ENCODE measurements at places on chromosomes 5 and 9.

DNA sequence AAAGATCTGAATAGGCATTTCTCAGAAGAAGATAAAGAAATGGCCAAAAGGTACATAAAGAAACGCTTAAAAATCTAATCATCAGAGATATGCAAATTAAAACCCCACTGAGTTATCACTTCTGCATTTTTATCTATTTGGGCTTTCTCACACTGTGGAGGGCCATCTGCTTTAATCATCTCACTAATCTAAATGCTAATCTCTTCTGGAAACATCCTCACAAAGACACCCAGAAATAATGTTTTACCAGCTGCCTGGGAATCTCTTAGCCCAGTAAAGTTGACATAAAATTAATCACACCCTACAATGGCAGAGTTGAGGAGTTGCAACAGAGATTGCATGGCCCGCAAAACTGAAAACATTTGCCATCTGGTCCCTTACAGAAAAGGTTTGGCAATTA lies 407.9 kb upstream of the CYLC2 start:
- DNase-seq: no peak

DNA sequence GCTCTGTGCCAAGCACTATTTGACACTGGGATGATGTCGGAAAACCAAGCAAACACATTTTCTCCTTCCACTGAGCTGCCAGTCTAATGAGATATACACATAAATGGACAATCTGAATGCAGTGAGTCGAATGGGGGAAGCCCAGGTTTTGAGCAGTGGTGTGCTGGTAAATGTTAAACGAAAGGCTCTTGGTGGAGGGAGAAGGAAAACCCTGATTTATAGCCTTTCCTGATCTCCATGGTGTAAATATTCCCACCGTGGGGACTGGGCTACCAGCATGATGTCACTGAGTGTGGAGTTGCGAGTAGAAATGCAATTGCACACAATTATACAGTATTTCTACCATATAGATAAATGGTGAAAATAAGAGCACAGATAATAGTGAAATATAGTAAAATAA lies 5.0 kb upstream of the GSN start:
- peak; percentile 42 for DNase-seq

DNA sequence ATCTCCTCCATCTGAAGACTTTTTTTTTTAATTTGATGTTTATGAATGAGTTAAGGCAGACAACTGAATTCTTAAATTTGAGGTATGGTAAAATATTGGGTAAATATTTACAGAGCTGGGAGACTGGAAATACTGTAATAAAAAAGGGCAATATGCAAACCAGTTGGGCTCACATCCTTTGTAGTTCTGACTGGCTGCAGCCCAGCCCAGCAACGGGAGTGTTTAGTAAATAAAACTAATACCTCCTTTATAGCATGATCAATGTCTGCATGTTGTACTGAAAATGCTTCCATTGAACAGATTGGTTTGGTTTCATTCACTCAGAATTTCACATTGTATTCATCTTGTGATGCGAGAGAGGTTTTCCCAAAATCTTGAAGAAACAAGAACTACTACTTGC lies 365.0 kb downstream of the DMRT2 start:
- DNase-seq: no peak

GRCh38 chr9:117523531-117524153 lies 108.8 kb upstream of the ASTN2 start:
- DNase-seq: no peak

DNA sequence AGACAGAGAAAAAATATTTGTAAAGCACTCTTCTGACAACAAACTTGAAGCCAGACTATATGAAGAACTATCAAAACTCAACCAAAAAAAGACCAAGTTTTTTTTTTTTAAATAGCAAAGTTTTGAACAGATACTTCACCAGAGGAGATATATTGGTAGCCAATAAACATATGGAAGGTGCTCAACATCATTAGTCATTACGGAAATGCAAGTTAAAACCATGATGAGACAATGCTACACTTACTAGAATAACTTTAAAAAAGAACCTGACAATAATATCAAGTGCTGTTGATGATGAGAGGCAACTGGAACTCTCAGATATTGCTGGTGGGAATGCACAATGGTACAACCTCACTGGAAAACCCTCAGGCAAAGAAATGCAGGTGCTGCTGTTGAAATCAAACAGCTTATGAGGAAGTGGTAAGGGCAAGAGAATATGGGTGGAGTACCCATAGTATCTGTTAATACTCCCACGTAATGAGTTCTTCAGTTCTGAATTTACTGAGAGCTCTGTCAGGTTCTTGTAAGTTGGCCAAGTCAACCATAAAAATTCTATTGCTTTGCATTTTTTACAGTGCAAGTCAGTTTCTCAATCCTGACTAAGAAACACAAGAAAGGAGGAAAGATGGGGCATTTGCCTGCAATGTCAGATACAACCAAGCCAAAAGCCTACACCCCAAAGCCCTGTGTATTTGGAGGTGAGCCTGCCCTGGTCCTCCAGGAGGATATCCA lies 87.3 kb upstream of the GNAQ start:
- DNase-seq: no peak

DNA sequence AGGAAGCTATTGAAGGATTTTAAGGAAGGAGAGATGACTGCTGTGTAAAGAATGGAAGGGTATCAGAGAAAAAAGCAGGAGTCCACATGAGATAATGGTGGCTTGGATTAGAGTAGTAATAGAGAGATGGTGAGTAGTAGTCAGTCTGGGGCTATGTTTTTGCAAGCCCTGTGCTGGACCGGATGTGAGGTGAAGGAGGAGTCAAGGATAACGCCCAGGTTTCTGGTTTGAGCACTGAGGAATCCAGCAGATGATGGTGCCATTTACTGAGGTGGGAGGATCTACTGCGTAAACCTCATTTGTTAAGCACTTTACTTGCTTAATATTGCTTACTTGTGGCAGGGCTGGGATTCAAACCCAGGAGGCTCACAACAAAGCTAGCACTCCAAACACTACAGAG lies 1.1 kb downstream of the TIGD6 start:
- no peak for DNase-seq

GRCh38 chr9:97629156-97629555 lies 4.0 kb downstream of the TSTD2 start:
- DNase-seq: no peak

- no peak for DNase-seq
Observed at GRCh38 chr9:92752812-92753404, 11.7 kb downstream of the BICD2 start.

GRCh38 chr5:117692606-117693005 lies 1118.0 kb upstream of the SEMA6A start:
- DNase-seq: no peak

- DNase-seq: no peak
Observed at GRCh38 chr9:9563817-9564216, 1049.0 kb downstream of the PTPRD start.

- DNase-seq: peak; percentile 70
Observed at GRCh38 chr5:9149988-9150387, 395.9 kb downstream of the SEMA5A start.

GRCh38 chr5:121292664-121293063 lies 559.0 kb upstream of the FTMT start:
- no peak for DNase-seq

DNA sequence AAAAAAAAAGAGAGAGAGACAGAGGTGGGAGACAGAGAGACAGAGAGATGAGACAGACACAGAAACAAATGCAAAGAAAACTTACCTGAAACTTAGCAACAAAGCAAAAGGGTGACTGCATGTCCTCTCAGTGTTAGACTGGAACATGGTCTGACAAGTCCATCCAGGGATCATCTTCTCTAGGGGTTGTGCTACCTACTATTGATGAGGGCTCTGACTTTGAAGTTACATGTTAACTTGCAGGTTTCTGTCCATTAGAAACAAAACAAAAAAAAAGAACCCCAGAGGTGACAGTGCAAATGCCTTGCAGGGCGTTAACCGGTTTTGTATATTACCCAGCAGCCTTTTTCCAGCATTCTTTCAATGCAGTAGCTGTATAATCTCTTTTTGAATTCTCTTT lies 13.6 kb upstream of the SPARC start:
- no peak for DNase-seq

DNA sequence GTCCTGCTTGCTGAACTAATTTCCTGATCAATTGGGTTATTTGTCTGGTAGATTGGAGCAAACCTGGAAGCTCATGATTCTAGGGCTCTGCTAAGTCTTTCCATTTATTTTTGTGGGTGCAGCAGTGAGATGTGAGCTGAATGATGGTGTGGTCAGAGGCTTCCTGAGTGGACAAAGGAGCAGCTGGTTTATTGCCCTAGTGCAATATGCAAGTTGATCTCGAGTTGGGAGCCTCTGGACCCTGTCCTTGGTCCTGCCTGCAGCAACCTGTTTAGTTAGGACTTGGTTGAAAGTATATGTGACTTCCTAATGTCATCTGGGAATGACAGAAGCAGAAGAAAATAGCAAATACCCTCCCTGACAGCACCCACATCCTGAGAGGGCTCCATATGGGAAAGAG lies 4.2 kb upstream of the UNC5A start:
- peak; percentile 14 for DNase-seq

- DNase-seq: no peak
Observed at GRCh38 chr5:40626801-40627200, 52.9 kb upstream of the PTGER4 start.

GRCh38 chr9:120856700-120857099 lies 14.0 kb upstream of the PSMD5 start:
- DNase-seq: no peak

DNA sequence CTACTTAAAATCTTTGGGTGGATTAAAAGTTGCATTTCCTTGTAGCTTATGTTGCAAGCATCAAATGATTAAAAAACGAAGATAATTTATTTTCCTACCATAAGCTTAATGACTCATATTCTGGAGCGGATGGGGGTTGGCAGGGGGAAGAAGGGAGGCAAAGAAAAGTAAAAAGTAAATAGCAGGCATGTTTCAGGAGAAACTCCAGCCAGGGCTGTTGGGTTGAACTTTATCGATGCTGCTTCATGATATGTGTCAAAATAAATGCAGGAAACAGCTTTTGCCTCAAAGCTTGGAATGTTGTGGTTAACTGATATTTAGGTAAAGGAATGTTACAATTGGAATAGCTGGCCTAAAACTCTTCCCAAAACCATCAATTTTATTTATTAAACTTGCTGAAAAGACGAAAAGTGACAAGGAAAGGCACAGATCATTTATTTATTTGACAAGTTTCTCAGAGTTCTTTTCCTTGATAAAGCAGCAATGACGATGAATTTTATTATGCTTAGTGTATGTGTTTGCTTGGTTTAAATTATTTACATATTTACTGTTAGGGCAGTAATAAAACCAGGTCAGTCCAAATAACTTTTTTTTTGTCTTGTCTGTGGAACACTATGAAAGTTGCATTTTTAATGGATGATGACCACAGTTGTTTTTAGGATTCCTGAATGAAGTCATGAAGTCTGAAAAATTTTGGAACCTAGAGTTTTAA lies 177.9 kb downstream of the PCSK1 start:
- DNase-seq: peak; percentile 68

DNA sequence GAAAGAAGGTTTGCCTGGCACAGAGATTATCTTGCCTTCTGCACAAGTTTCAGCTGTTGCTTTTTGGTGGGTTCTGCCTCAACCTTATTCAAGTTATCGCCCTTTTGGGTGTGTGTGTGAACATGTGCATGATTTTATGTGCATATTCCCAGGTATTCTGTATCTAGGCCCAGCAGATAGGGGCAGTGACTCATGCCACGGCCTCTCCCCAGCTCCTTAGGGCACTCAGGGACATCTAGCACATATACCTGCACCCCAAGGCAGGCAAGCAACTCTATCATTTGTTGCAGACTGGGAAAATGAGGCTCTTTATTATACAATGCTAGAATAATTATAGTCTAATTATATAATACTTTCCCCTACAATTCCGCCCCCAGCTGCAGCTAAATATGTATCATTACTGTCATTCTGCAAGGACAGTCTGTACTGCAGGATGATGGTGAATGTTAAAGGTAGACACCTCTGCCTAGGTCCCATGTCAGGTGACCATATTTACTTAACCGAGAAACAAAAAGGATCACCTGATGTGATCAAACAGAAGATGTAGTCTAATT lies 128.9 kb downstream of the PDE8B start:
- DNase-seq: no peak

GRCh38 chr5:8628521-8628920 lies 759.6 kb downstream of the MTRR start:
- no peak for DNase-seq
